ENCODE measurements at places on chromosomes 1 and 21.

GRCh38 chr21:38129711-38130110 is 127.1 kb upstream of the KCNJ15 start:
- DNase-seq = no peak

GRCh38 chr1:26784023-26784871 is 3.5 kb upstream of the PIGV start:
- DNase-seq = no peak

DNA sequence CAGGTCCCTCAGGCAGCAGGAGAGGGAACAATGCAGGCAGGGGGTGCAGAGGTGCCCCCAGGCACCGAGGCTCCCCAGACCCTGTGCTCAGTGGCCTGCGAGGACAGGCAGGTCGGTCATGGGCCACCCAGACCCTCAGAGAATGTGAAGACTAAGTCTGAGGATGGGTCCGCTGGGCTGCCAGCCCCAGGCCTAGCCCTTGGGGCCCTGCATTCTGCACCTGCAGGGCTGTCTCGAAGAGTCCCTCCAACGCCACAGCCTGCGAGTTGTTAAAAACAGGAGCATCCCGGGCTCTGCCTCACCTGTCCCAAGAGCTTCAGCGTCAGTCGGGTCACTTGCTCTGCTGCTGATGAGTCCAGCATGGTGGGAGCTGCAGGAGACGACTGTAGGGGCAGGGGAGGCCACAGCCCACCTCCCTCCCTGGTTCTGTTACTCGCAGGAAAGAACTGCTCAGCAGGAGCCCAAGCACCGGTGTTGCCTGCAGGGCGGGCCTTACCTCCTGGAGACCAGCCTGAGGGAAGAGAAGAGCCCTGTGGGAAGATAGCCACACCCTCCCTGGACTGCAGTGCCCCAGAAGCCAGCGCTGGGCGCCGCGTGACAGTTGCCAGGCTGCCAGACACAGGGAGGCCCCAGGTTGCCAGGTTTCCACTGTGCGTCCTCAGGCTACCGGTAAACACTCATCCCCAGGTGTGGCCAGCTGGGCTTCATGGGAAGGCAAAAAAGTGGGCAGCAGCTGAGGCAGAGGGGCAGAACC is 5.8 kb downstream of the C21orf58 start:
- DNase-seq = no peak

GRCh38 chr1:221517961-221518360 is 223.9 kb downstream of the DUSP10 start:
- DNase-seq = no peak

DNA sequence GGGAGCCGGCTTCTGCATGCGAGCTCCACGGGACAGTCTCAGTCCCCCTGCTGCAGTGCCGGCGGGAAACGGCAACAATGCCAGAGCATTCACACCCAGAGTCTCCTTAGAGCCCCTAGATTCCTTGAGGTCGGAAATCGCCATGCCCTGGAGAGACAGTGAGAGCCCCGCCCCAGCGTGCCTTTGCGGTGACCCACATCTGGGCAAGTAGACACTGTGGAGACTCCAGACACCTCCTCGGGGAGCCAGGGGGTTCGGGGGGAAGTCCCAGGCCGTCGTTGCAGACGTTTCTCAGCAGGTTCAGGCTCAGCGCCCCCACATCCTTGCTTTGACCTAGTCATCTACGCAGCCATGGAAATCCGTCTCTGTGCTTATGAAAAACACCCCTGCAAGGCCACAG is 81.3 kb upstream of the ARHGEF16 start:
- DNase-seq = no peak

DNA sequence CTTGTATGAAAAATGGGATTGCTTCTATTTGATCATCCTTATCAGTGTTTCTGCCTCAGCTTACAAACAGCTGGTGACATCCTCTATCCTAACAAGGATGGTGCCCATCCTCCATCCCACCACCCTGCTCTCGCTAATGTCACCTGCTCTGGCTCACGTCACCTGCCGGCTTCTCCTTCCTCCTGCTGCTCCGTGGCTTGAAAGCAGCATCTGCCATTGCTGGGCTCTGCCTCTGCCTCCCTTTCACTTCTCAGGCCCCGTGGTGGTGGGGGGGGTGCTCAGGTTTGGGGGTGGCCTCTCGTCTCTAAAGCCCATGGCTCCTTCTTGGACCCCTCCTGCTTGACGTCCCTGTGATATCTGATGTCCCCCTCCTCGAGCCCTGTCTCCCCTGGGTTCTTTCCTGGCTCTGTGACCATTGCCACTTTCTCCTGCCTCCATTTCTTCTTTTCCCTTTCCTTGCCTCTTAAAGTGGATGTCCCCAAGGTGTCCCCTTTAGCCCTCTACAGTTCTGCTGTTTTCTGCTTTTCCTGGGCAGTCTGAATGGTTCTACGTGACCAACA is 135.5 kb upstream of the ERRFI1 start:
- DNase-seq = no peak

DNA sequence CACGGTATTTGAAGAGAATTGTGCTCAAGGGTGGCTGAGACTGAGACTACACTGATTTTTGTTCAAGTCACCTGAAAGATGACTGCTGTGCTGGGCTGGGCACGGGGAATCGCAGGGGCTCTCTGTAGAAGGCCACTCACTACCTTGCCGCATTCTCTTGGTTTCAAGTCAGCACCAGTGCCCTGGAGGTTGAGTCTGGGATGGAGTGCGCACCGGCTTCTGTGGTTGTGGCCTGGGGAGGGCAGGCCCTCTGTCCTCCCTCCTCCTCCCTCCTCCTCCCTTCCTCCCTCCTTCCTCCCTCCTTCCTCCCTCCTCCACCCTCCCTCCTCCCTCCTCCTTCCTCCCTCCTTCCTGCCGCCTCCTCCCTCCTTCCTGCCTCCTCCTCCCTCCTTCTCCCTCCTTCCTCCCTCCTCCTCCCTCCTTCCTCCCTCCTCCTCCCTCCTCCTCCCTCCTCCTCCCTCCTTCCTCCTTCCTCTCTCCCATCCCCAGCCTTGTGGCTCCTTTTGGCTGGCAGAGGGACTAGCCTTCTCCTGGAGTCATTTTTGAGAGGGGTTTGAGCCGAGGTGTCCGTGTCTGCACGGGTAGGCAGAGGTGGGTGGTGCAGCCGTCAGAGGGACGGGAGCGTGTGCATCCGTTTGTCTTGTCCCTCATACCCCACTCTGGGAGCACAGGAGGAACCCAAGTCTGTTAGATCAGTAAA is 9.5 kb downstream of the RER1 start:
- DNase-seq = no peak

DNA sequence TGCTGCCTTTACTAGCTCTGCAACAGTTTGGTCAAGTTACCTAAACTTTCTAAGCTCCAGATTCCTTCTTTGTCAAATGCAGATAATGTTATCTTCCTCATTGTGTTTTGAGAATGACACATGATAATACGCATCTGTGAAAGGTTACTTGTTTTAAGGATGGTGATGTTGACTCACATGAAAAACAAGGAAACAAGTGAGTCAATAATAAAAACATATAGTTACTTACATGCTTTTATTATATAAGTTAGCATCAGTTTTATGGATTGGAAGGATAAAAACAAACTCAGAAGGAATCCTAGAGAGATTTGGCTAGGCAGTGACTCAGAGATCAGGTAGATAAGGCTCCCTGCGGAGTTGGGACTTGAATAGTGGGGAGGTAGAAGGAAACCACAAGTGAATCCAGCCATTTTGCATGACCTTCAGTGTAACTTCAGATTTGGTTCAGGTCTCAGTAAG is 144.6 kb downstream of the LMO4 start:
- DNase-seq = no peak

DNA sequence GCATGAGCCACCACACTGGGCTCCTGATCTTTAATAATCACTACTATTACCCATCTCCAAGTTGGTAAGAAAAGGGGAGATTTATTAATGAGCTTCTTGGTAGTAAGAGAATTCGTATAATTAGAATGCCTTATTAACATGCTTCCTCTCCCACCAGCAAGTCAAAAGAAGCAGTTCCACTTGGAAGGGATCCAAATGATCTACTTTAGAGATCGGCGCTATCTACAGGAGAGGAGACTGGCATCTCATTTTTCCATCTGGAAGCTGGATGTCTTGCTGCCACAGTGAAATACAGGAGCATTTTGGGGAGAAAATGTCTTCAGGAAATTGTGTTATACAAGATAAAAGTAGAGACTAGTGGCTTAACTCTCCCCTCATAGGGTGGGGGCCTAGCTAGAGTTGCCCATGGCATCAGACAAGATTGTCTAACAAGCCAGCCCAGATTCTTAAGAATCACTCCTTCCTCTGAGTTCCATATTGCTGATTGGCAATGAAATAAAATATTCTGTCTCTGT is 33.6 kb upstream of the CAMSAP2 start:
- no peak for DNase-seq
